Activated CD4-positive, alpha-beta T cell treated with anti-CD3 and anti-CD28 coated beads, Interleukin-2, amount 50 U/mL, for 48 hours (primary cell): ENCODE measurements at places on chromosomes 7 and 10.

- peak; percentile 71 for DNase-seq
Measured at GRCh38 chr7:25565949-25566348, 337.7 kb upstream of the NPVF start.

DNA sequence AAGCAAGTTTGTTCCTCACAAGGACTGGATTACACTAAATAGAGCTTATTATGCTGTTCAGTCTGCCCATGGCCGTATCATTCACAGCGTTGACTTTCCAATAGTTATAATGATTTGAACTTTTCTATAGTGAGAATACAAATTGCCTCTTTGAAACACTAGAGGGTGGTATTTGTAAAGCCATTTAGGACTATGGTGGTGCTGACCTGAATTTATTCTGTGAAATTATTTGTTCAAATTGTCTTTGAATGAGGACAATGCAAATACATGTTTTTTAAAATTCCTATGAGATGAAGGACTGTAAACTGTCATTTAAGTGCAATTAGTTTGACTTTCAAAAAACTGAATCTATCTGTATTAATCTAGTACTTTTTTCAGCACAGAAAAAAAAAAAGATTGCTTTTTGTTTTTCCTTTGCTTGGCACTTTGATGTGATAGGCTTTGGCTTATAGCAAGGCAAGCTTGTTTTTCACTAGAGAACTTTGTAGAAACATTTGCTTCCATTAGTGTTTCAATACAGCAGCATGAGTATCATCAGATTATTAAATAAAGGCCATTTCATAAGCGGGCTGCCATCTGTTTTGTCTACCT is 122.7 kb upstream of the TMEM229A start:
- no peak for DNase-seq

GRCh38 chr10:102673819-102674511 is 29.7 kb downstream of the TRIM8 start:
- peak; percentile 72 for DNase-seq

DNA sequence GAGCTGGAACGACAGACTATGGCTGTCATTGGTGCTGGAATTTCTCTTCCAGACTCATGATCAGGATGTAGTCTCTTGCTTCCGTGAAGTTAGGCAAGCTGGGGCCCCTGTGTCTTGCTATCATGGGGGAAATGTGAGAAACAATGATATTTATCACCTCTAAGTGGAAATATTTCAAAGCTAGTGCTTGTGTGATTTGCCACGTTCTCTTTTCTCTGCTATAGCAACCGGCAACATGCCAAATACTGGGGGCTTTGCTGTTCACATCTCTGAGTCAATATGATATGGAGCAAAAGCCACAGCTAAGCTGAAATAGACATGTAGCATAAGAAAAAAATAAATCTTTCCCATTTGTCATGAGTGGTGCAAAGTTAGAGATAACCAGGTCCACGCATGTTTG is 668.2 kb upstream of the IGFBP3 start:
- no peak for DNase-seq

DNA sequence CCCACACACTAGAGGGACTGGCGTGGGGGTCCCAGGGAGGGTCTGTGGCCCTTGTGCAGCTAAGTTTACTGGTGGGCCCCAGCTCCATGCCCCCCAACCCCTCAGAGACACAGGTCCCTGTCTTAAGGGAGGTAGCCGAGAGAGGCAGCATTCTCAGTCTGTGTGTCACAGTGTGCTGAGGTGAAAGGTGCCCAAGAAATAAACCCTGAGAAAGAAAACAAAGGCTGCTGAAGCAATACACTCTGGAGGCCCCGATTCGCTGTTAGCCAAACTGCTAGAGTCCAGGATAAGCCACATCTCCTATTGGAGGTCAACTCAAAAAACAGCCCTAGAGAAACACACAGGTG is 28.6 kb upstream of the NDST2 start:
- no peak for DNase-seq

DNA sequence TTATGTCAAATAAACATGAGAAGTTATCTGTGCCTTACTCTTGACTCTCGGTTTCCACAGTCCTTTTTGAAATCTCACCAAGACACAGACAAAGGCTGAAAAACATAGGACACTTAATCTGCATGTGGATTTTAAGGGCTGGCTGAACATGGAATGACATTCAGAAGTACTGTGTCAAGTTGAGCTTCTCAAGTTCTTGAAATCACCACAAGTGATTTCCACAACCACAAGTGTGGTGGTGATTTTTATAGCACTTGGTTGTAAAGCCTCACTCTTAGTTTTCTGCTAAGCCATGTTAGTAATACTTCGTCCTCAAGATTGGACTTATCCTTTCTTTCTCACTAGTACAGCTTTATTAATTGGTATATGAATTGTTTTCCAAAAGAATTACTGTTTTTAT is 29.6 kb downstream of the FOXP2 start:
- no peak for DNase-seq

DNA sequence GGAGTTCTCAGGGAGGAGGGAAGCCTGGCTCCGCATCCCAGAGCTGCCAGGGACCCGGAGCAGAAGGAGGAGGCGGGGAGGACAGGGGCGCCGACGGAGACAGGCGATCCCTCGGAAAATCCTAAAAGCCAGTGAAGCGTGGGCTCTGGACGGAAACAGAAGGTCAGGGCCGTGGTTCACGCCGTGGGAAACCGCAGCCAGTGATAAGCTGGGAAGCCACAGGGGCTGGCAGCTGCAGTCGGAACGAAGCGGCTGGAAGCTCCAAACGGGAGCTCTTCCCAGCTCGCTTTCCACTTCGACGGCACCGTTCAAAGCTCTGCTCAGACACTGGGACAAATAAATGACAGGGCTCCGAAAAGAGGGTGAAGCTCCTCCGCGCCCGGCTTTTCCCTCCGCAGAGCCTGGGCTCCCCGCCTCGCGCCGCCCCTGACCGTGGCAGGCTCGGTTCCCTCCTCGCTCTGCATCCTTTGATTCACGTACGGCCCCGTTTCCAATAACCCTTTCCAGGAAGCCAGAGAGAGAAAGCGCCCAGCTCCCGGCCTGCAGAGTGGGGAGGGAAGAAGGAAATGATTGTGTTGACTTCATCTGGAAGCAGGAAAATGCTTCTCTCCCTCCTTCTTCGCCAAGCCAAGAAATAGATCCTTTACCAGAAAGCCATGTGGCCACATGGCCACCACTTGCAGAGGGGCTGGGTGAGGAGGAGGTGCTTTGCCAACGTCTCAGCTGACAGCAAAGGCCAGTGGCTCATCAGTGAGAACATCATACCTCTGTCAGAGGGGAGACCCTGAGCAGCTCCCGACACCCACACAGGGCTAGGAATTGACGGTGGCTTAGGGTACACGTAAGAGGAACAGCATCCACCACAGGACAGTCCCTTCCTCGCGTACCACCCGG is 57.4 kb downstream of the ADRB1 start:
- no peak for DNase-seq

DNA sequence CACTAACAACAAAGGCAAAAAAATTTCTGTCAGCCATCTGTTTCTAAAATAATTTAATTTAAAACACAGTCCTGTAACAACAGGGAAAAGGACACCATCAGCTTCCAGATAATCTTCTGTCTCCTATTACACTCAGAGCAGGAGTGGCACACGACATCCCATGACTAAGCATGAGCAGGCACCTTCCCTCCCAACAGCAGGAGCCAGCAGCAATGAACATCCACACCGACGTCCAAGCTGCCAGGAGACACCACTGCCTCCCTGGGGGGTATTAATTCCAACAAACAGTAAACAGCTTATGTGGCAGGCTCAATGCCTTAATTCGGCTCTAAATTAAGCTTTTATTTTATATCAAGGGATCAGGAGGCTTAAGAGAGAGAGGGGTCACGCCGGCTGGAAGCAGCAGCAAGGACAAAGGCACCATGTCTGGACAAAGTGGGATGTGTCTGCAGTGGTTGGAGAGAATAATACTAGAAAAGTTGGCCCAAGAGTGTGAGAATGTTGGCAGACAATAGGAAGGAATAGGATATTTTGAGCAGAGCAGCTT is 45.7 kb downstream of the KIAA1549 start:
- no peak for DNase-seq

DNA sequence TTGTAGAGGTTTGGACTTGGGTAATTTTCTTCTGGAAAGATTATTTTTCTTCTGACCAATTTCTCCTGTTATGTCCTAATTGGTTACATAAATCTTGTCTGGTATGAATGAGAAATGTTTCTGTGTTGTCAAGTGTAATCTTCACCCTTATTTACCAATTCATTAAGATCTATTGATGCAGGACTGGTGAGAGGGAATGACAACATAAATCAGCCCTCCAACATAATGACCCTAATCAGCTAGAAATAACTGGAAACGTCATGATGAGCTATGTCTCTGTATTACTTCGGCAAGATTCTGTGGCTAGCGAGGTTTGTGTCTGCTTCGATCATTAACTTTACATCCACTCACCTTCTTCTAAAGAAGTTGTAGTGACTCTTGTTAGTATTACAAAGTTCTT is 3.5 kb downstream of the FOXP2 start:
- no peak for DNase-seq

DNA sequence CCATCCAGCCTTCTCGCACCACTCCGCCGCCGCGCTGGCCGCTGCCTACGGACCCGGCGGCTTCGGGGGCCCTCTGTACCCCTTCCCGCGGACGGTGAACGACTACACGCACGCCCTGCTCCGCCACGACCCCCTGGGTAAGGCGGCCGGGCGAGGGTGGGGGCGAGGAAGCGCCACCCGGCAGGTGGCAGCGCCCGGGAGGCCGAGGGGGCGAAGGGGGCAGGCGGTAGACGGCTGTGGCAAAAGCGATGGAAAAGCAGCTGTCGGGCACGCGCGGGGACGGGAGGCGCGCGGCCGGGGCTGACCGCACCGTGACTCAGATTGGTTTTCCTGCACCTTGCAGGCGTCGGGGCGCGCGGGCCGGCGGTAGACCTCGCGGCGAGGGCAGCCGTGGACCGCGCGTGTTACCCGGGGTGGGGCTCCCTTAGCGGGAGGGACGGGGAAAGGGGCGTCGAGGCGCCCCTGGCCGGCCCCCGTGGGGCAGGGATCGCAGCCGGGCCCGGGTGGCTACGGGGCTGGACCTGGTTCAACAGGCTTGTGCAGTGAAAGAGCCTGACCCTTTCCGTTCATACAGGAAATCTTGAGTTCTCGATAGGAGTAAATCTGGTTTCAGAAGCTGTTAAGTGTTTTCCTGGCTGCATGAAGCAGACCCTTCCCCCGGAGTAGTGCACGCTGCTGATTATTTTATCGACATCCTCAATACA is 608 bp downstream of the HHEX start:
- DNase-seq: peak; percentile 77

GRCh38 chr10:132973903-132974241 is 31.5 kb upstream of the CFAP46 start:
- no peak for DNase-seq

DNA sequence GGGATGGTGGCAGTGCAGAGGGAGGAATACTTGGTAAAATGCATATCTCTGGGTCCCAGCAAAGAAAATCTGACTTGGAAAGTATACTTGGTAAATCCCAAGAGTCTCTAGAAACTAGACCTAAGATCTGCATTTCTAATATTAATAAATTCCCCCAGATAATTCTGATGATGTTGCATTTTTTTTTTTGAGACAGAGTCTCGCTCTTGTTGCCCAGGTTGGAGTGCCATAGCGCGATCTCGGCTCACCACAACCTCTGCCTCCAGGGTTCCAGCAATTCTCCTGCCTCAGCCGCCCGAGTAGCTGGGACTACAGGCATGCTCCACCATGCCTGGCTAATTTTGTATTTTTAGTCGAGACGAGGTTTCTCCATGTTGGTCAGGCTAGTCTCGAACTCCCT is 97.9 kb upstream of the ANK3 start:
- DNase-seq: no peak

DNA sequence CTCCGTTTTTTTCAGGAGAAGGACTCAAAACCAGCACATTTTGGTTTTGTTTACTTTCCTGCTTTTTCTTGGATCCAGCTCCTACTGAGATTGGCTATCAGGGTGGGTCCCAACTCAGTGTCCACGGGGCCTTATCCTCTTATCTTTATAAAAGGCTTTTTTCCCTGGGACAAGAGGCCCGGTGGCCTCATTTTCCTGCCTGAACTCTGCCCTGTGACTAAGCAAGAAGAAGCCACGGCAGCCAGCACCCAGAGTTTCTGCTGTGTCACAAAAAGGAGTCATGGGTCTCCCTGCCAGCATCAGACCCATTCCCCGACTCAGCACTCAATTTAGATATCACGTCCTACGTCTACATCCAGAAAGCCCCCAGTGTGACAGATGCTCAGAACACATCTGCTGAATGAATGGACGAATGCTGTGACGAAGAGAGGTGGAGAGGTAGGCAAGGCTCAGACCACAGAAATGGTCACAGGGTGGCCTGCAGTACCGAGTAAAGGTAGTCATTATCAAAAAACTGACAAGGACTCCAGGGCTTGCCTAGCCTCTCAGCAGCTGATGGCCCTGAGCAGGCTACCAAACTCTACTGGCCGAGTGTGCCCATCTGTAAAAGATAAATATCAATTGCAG is 16.7 kb downstream of the DLG5 start:
- no peak for DNase-seq

DNA sequence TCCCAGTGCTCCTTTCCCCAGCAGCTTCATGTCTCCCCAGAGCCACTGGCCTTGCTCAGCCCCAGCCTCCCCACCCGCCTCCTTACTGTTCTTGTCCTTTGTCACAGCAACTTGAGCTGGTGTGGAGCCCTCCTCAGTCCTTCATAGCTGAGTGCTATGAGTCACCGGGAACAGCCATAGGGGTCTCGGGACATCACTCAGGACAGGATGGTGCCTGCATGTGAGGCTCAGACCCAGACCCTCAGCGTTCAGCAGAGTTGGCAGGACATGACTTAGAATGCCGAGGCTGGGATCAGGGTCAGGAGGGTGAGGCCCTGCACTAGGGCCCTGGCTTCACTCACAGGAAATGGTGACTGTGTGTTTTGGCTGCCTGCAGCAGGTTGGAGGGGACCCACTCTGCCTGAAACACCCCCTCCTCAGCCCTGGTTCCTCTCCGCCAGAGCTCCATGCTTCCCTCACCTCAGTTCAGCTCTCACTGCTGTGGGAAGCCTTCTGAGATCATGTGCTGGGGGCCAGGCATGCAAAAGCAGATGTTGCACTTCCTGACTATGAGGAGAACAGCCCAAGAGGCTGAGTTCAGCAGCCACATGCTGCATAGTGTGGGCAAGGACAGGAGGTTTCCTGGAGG is 40.7 kb upstream of the GJD4 start:
- DNase-seq: no peak

- DNase-seq: no peak
Measured at GRCh38 chr10:5555021-5555510, 30.3 kb downstream of the CALML3 start.

- DNase-seq: no peak
Measured at GRCh38 chr7:123417580-123417979, 116.8 kb downstream of the IQUB start.

GRCh38 chr7:17307000-17307399 is 8.5 kb downstream of the AHR start:
- DNase-seq: no peak
